ENCODE measurements at places on chromosomes 7 and 10.

DNA sequence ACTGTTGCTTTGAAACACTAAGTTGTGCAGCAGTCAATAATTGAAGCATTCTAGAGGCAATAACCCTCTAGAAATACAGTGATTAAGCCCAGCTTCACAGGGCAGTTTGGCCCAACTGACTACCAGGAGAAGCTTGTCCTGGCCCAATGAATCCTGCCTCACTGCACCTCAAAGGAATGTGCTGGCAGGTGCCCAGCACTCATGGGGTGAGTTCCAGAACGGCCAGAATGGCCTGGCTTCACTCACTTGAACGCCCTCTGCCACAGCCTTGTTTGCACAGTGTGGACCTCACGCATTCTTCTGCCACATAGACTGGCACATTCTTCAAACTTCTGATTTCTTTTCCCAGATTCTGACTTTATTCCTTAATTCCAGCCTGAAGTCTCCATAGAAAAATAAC is 6.6 kb upstream of the ITIH2 start:
- DNase-seq: no peak

- DNase-seq: no peak
Measured at GRCh38 chr7:117837841-117838240, 35.4 kb downstream of the CTTNBP2 start.

DNA sequence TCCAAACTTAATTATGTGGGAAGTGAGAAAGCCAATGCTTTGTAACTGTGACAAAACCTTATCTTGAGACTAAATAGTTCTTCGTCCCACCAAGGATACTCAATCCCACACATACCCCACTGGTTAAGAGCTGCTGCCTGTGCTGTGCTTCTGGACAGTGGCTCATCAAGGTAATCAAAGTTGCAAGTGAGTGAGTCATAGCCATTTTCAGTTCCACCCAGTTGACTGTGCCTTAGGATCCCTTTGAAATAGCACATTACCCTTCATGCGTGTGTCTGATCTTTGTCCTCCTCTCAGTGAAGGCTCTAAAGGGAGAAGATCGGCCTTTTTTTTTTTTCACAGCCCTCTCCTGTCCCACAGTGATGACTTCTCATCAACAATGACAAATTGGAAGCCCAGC is 706.0 kb upstream of the AUTS2 start:
- DNase-seq: no peak

GRCh38 chr7:42573881-42574672 is 337.1 kb upstream of the GLI3 start:
- DNase-seq: no peak

- DNase-seq: no peak
Measured at GRCh38 chr7:44232901-44233715, 32.3 kb downstream of the YKT6 start.

GRCh38 chr7:11009631-11010030 is 36.0 kb downstream of the PHF14 start:
- no peak for DNase-seq

GRCh38 chr10:23975431-23975830 is 233.5 kb upstream of the KIAA1217 start:
- DNase-seq: no peak

- DNase-seq: no peak
Measured at GRCh38 chr7:40483630-40484029, 348.8 kb downstream of the SUGCT start.

- no peak for DNase-seq
Measured at GRCh38 chr7:44961844-44962482, 16.9 kb downstream of the MYO1G start.

- no peak for DNase-seq
Measured at GRCh38 chr7:20896996-20897395, 110.3 kb upstream of the SP8 start.

- DNase-seq: no peak
Measured at GRCh38 chr7:157691586-157692459, 355.0 kb downstream of the DNAJB6 start.

GRCh38 chr10:96831200-96831866 is 765 bp upstream of the LCOR start:
- DNase-seq: no peak

DNA sequence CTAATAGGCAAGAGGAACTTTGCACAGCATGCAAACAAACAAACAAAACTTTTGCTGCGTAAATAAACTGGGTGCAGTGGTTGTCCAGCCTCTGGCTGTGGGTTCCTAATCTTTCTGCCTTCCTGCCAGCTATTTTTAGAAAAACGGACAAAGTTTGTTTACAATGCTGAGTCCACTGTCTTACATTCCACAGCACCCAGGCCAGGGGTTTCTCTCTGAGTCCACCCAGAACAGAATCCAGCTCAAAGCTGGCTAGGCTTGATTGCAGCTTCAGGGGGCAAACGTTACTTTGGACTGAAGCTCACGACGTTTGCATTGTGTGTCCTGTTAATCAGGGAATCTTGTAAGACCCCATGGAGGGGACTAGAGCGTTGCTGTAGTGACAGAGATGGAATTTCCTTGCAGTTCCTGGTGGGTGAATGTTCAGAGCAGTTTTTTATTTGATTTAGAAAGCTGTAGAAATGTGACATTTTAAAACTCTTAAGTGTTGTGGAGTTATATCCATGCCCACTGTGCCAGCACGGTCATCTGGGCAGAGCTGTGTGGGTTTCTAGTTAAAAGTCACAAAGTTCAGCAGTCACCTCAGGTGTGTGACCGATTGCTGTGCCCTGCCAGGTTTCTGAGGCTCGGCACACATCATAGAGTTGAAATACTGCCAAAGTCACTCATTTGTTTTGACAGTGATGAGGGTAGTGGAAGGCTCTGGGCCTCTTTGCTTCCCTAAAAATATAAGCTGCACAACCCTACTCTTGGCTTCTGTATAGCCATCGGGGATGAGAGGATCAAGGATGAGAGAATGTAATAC is 247.0 kb downstream of the STK31 start:
- no peak for DNase-seq

- no peak for DNase-seq
Measured at GRCh38 chr10:43212043-43212721, 54.7 kb downstream of the RASGEF1A start.
